ENCODE measurements at places on chromosomes 16 and 17. TPM values are rescaled to one million over a fixed set of nuclear protein-coding genes. Genes with fewer than 3 reads are reported as not detected.

GRCh38 chr17:42520540-42520951, 15.5 kb upstream of the NAGLU start:
- DNase-seq = no peak

KRTAP2-2 gene
- not detected for polyA plus RNA-seq

DNA sequence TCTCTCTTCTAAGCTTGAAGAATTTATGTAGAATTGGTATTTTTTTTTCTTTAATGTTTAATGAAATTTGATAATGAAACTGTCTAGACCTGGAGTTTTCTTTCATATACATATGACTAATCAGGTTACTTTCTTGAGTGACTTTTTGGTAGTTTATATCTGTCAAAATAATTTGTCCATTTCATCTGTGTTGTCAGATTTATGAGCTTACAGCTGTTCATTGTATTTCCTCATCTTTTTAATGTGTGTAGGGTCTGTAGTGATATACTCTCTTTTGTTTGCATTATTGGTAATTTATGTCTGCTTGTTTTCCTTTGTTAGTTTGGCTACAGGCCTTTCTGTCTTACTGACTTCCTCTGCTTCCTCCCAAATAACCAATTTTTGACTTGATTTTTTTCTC, 55.7 kb downstream of the TAOK1 start:
- no peak for DNase-seq

DNA sequence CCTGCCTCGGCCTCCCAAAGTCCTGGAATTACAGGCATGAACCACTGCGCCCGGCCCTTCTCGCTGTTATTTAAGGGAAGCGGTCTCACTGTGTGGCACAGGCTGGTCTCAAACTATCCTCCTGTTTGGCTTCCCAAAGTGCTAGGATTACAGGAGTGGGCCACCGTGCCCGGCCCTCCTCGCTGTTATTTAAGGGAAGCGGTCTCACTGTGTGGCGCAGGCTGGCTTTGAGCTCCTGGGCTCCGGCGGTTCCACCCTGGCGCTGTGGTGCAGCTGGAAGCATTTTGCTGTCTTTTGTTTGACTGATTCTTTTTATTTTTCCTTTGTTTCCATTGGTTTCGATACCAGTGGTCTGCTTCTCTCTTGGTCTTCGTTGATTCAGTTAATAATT, 40.7 kb downstream of the FOXK2 start:
- no peak for DNase-seq

DNA sequence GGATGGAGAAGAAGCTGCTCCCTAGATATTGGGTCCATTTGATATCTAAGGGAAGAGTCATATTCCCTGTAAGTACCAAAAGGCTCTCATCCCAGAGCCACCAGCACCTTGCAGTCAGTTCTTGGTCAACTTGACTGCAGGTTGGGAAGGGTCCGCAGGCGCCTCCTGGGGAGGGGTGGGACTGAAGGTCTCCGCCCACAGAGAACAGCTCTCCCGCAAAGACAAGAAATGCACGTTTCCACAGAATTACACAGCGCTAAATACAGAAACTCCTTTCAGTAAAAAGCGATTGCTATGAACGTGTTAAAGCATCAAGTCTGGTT, 864 bp upstream of the CTCF start:
- no peak for DNase-seq

SLFN12 gene
- 8.1 TPM for polyA plus RNA-seq

GRCh38 chr16:58537124-58537906, 22.0 kb downstream of the SETD6 start:
- no peak for DNase-seq

DNA sequence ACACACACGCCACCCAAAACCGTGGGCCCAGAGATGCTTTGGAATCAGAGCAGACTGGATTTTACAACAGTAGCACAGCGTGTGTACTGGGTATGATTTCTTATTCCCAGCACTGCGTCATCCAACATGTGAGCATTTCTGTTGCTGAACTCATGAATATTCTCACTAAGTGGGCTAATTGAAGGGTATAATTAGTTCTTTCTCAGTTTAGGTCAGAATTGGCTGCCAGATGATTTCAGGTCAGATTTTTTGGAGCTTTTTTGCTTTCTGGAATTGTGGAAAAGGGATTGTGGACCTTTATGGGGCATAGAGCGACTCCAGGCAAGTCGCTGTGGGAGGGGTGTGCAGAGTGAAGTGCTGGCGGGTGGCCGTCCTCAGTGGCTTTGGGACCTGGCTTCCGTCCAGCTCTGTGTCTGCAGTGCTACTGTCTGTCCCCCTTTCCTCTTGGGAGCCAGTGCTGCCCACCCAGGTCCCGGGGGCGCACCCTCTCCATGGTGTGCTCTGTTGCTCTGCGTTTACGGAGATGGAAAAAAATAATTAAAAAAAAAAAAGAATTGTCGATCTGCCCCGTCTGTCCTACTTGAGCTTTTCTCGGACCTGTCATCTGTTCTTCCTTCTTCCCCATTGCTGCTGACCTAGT, 25.0 kb downstream of the FOXK2 start:
- DNase-seq = no peak

DNA sequence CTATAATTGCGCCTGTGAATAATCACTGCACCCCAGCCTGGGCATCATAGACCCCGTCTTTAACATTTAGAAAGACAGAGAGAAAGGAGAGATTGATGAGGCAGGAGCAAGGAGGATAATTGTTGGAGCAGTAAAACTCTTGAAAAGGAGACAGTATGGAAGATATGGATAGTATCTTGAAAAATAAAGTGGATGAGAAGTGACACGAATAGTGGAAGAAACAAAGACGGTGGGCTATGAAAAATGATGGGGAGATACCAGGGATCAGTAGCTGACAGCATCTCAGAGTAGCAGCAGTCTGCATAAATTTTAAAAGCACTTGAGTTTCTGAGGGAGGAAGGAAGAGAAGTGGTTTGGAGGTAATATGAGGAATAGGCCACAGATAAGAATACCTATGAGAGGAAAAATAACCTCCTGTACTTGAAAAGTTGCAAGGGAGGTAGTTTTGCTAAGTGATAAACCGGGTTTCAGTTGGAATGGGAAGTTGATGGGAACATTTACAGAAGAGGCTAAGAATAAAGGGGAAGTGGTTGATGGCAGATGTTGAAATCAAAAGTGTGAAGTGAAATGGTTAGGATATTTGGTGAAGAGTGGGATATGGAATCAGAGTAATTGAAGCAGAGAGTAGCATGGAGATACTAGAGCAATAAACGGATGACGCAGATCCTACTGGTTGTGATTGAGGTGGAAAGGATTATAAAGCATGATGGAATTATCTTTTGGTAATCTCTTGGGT, 1.8 kb upstream of the PPM1D start:
- DNase-seq = peak; percentile 16

SOCS1 gene
- 1.4 TPM for polyA plus RNA-seq
